ENCODE measurements at places on chromosomes 16 and 17. TPM values are rescaled to one million over a fixed set of nuclear protein-coding genes. Genes with fewer than 3 reads are reported as not detected.

DNA sequence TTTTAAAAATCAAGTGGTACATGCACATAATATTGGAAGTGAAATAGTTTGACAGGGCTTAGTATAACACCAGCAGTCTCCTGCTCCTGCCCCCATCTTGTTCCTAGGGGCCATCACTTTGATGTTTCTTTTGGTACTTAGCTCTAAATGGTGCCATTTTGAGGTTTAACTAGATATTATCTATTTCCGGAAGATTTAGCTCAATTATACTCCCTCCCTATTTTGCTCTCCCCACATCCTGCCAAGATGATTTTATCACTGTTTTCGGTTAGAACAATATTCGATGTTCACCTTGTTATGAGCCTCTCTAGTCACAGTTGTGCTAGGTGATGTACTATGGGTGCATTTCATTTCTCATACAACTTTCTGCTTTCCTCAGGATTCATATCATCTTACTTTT, 20.0 kb upstream of the SLC35G3 start:
- H3K27ac ChIP-seq, result no peak overlapping the region
- no peak for DNase-seq
- no peaks in the 10 kb centered on the region for H3K36me3 ChIP-seq

The KCNJ18 gene
- total RNA-seq, result not detected

The PGAP6 gene
- total RNA-seq, result 59.3 TPM

The SLC16A5 gene
- total RNA-seq, result 7.6 TPM

The PRSS53 gene
- 3.2 TPM for total RNA-seq

GRCh38 chr17:39745335-39746144, 7.8 kb downstream of the GRB7 start:
- H3K4me3 ChIP-seq, result no peak overlapping the region
- H3K4me1 ChIP-seq, result peaks cover 12% of the 10 kb centered on the region
- DNase-seq, result no peak

DNA sequence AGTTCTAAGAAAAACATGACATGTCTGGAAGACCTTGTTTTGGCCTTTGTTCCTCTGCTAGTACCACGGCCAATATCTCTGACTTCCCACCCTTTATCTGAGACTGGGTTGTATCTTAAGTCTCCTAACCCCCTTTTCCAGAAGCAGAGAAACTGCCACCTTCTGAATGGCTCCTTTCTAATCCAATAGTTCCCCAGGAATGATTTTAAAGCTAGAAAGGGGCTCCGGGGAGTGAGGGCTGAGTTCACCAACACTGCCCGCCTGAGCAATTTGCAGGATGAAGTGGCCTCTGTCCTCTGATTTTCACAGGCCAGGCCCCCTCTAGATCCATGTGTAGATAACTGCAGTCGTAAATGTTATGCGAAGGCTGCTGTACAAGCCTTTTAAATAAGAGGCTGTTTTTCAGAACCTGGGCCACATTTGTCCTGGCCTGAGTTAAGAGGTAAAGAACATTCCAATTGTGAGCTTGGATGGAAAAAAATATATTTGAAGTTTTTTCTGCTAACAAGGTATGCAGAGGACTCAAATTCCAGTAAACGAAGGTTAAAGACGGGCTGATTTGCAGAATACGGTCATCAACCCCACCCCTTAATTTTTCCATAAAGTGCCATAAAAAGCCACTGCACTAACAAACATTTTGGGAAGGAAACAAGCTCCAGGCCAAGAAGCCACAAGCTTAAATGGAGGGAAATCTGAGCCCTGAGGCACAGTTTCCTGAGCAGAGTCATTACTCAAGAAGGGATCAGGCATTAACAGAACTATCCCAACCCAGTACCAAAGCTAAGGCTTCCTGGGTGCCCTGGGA, 117.0 kb upstream of the MAF start:
- peak overlapping the region; percentile 54 for H3K27ac ChIP-seq
- no peak for DNase-seq
- H3K36me3 ChIP-seq, result no peaks in the 10 kb centered on the region
- no peak overlapping the region for H3K4me3 ChIP-seq
- H3K27me3 ChIP-seq, result no peaks in the 10 kb centered on the region
- peaks cover 66% of the 10 kb centered on the region for H3K4me1 ChIP-seq

- no peak overlapping the region for H3K4me3 ChIP-seq
- peaks cover 23% of the 10 kb centered on the region for H3K4me1 ChIP-seq
- H3K27me3 ChIP-seq, result no peaks in the 10 kb centered on the region
- H3K27ac ChIP-seq, result peak overlapping the region; percentile 67
Measured at GRCh38 chr17:68398691-68399637, 58.3 kb downstream of the WIPI1 start.

DNA sequence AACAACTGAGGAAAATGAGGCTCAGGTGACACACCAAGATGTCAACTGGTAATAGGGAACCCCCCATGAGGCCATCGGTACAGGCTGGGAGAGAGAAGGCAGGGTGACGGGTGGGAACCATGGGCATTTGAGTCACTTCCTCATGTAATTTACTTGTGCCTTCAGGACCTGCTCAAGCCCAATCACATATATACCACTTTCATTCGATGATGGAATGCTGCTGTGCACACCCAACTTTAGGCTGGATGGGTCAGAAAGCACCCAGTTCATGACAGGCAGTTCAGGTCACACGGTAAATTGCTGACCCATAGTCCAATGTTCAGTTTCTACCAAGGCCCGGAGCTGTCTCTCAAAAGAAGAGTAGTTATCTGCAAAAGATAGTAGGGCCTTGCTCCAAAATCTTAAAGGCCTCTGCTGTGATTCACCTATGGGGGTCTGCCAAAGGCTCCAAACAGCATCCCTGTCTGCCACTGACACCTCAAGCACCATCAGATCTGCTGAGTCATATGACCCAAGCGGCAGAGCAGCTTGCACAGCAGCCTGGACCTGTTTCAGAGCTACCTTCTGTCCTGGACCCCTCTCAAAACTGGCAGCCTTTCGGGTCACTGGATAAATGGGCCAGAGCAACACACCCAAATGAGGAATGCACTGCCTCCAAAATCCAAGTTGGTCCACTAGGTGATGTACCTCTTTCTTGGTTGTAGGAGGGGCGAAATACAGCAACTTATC, 24.7 kb downstream of the ZZEF1 start:
- H3K4me1 ChIP-seq, result no peaks in the 10 kb centered on the region
- H3K4me3 ChIP-seq, result no peak overlapping the region
- peaks cover 36% of the 10 kb centered on the region for H3K36me3 ChIP-seq
- no peak overlapping the region for H3K27ac ChIP-seq

DNA sequence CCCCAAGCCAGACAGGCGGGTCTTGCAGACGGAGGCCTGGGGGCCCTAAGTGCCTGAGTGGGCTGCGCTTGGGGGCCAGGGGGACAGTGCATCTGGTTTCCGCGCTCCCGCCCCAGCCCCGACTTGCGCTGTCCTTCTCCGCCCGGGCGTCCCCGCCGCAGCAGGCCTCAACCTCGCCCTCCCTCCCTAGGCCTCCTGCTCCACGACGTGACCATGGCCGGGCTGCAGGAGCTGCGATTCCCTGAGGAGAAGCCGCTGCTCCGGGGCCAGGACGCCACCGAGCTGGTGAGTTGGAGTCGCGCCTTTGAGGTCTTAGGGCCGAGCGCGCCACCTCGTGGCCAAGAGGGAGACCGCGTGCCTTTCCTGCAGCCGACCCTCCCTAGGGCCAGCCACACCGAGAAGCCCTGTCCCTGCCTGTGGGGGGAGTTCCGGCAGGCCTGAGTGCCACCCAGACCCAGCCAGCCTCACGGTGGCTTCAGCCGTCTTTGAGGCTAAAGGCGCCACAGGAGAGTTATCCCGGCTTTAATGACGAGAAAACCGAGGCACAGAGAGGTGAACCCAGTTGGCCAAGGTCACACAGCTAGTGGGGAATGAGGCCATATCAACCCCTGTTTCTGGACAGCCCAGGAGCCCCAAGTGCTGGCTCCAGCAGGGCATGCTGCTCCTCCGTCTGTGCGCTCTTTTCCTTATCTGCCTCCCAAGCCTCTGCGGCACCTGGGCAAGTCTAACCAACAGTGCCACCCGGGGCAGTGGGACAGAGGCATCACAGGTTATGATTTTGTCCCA, 12.2 kb upstream of the NDRG4 start:
- no peaks in the 10 kb centered on the region for H3K4me1 ChIP-seq
- peak; percentile 94 for DNase-seq
- no peaks in the 10 kb centered on the region for H3K36me3 ChIP-seq
- H3K4me3 ChIP-seq, result no peak overlapping the region

GRCh38 chr17:12514596-12514995, 151.1 kb upstream of the MYOCD start:
- DNase-seq, result no peak
- no peak overlapping the region for H3K27ac ChIP-seq
- H3K4me3 ChIP-seq, result no peak overlapping the region
- H3K36me3 ChIP-seq, result no peaks in the 10 kb centered on the region
- H3K4me1 ChIP-seq, result peaks cover 26% of the 10 kb centered on the region

- no peak for DNase-seq
- H3K27me3 ChIP-seq, result no peaks in the 10 kb centered on the region
- no peaks in the 10 kb centered on the region for H3K36me3 ChIP-seq
- H3K4me1 ChIP-seq, result peaks cover 64% of the 10 kb centered on the region
- no peak overlapping the region for H3K4me3 ChIP-seq
Measured at GRCh38 chr16:57810197-57811031, 8.1 kb upstream of the KIFC3 start.

The UTS2R gene
- total RNA-seq, result not detected

GRCh38 chr17:7479213-7480088, at the start of gene ZBTB4:
TSS of gene ZBTB4 (minus strand) at chr17:7479631. CDS start at chr17:7466801, 12,830 bp downstream.
- H3K4me1 ChIP-seq, result peaks cover 58% of the 10 kb centered on the region
- no peaks in the 10 kb centered on the region for H3K27me3 ChIP-seq
- H3K36me3 ChIP-seq, result peaks cover 4% of the 10 kb centered on the region
- DNase-seq, result no peak
- H3K4me3 ChIP-seq, result peak within 1 kb of the TSS; percentile 84
- H3K27ac ChIP-seq, result peak within 1 kb of the TSS; percentile 95

Measured in osteocyte (in vitro differentiated cells).